ENCODE measurements at places on chromosomes 5 and 9.
A peak's percentile ranks its signal among the peaks of the same experiment; 100 is the strongest.

DNA sequence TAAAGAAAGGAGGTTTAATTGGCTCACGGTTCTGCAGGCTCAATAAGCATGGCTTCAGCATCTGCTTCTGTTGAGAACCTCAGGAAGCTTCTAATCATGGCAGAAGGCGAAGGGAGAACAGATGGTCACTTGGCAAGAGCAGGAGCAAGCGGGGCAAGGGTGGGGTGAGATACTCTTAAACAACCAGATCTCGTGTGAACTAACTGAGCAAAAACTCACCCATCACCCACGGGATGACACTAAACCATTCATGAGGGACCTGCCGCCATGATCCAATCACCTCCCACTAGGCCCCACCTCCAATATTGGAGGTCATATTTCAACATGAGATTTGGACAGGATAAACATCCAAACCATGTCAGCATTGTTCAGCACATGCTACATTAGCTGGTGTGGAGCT lies 89.1 kb upstream of the HAND1 start:
- DNase-seq, result no peak

GRCh38 chr9:27183701-27184100 lies 74.7 kb downstream of the TEK start:
- no peak for DNase-seq

GRCh38 chr9:132228062-132228461 lies 66.2 kb downstream of the NTNG2 start:
- DNase-seq, result no peak

- no peak for DNase-seq
These were observed 119.4 kb upstream of the SPIN1 start for GRCh38 chr9:88268886-88269285.

DNA sequence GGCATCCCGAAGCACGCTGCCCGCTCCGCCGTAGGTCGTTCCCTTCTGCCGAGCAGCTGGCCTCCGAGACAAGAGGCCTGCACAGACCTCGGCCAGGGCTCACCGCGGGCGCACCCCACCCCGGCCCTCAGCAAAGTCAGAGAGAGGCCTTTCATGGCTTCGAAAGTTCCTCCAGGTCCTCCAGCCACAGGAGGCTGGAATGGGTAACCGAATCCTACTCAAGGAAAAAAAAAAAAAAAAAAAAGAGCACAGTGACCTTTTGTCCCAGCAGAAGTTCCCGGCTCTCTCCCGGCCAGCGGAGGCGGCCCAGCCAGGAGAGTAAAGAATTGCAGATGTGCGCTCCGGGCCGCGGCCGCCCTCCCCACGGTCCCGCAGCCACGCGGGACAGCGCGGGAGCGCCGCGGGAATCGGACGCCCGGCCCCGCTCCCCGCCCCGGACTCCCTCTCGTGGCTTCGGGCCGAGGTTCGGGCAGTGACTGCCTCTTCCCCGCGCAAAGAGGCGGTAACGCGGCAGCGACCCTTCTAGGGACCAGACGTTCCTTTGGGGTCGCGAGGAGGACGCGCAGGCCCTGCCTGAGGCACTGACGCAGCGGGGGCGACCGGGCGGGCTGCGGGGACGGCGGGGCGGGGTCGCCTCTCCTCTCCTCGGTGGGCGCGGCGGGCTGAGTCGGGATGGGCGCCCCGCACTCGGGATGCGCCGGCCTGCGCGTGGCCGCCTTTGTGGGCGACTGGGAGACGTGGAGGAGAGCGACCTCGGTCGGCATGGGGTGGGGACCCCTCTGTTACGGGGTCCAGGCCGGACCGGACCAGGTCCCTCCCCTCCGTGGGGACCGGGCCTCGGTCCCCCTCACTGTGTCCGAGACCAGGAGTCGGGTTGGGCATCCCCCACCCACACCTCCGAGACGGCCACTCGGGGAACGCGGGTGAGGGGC lies 754 bp downstream of the GFPT2 start:
- peak; percentile 78 for DNase-seq

DNA sequence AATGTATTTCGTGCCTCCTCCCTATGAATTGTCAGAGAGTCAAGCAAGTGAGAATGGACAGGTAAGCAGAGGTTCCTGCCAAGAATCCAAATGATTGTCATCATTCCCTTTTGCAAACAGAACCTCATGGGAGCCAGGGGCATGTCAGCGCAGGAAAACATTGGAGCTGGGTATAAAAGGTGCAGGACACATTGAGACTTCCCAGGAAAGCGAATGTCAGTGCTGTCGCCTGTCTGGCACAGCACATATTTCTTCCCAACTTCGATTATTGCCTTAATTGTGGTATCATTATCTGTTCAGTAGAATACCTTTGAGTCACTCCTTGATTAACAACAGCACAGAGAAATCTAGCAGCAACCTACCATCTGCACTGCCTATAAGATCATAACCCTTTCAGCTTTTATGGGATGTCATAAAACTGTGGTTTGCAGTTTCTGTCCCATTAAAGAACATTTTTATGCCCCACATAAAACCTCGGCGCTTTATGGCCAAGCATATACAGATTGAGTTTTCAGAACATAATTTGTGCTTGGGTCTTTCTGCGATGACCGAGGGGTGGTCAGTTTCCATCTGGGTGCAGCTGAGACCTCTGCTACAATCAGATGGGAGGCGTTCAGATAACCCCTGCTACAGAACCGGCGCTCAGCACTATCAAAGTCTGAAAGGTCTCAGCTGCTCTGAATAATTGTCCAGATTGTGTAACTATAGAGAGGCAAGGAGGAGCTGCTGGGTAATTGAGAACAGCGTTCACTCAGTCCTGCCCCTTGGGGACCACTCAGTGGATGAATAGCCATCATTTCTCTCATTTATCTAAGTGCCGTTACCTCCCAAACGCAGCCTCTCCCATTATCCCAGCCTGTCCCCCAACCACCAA lies 30.9 kb upstream of the WWC1 start:
- no peak for DNase-seq

DNA sequence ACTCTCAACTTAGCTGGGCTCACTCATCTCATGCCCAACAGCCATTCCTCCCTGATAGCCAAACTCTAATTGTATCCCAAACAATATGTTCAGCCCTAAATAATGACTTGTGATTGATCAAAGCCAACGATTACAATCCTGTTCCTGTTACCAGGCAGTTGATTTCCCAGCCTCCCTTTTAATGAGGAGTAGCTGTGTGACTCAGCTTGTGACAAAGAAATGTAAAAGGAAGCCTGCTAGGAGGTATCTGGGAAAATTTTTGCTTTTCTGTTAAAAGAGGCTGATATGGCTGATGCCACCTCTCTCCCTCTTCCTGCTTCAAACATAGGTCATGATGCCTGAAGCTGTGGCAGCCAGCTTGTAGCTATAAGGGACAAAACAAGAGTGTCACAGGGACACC lies 19.6 kb upstream of the ENC1 start:
- no peak for DNase-seq
